Stimulated activated CD4-positive, alpha-beta T cell treated with anti-CD3 and anti-CD28 coated beads, Interleukin-1b, Interleukin-23, amount 100 ng/mL, for 1 hour (primary cell): ENCODE measurements at places on chromosomes 7 and 10.

GRCh38 chr7:148264933-148265557, 325.5 kb upstream of the C7orf33 start:
- DNase-seq, result no peak

- no peak for DNase-seq
Measured at GRCh38 chr7:146455091-146455655, 338.6 kb downstream of the CNTNAP2 start.

DNA sequence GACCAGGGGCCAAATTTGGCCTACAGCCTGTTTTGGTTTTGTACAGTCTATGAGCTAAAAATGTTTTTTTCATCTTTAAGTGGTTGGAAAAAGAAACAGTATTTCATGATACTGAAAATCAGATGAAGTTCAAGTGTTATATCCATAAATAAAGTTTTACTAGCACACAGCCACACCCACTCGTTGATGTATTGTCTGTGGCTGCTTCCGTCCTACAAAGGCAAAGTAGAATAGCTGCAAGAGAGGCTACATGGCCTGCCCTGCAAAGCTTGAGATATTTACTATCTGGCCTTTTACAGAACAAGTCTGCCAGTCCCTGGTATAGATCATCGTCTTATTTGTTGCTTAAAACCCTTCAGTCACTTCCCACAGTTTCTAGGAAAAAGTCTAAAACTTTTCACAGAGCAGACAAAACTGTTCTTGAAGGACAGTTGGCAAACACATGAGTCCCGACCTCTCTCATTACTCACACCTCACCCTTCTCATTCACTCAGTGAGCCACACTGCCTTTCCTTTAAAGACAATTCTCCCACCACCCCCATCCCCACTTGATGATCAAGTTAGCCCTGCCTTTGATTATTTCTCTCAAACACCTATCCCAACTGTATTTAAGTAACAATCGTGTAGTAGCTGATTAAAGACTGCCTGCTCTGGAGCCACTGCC, 9.9 kb downstream of the RHEB start:
- DNase-seq, result no peak

GRCh38 chr10:1048349-1048731, 579 bp downstream of the IDI1 start:
- no peak for DNase-seq

DNA sequence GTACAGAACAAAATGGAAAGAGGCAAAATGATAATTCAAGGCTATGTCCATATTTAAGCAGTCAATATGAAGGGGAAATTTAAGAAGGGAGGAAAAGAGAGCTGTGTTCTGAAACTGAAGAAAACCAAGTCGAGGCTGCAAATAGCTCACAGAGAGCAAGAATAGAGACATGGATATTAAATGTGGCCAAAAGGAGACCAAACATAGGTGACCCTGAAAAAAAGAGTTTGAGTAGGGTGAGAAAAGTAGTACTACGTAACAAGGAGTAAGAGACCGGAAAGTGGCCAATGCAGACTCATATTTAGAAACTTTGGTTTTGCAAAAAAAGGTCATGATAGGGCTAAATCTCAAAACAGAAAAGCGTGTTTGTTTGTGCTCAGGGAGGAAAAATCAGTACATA, 84.6 kb downstream of the GNAT3 start:
- DNase-seq, result no peak

DNA sequence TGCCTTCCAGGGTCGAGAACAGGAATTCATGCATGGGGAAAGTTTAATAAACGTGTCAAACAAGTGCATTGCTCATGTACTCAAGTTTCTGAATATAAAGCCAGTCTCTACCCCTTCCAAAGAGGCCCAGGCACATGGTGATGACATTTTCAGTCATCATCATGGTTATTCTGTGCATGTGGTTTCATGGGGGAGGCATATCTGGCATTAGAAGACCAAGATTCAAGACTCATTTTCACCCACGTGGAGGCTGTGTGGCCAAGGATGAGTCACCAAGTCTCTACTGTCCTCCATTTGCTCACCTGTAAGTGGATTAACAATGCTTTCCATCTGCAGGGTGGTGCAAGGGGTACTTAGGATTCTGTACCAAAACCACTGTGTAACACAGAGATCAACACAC, 34.0 kb upstream of the CNPY1 start:
- no peak for DNase-seq

DNA sequence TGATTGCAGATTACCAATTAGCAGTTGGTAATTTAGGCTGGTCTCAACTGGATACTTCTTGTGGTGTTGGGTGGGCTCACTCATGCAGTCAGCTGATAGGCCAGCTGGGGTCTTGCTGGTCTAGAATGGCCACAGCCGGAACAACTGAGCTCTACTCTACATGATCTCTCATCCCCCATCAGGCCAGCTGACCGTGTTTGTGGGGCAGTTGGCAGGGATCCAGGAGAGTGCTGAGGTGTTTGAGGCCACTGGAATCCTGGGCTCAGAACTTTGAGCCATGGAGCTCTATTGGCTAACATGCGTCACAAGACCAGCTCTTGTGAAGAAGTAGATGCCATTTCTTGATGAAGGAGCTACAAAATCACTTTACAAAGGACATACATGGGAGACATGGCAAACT, 242.4 kb downstream of the GFRA1 start:
- DNase-seq, result no peak

- no peak for DNase-seq
Measured at GRCh38 chr10:73763343-73763742, 18.5 kb upstream of the CHCHD1 start.

GRCh38 chr7:69825113-69825972, 227.1 kb downstream of the AUTS2 start:
- no peak for DNase-seq

GRCh38 chr7:159070431-159071148, 74.1 kb downstream of the VIPR2 start:
- no peak for DNase-seq

- no peak for DNase-seq
Measured at GRCh38 chr10:122707535-122707934, 7.9 kb upstream of the C10orf120 start.

- no peak for DNase-seq
Measured at GRCh38 chr10:99595770-99596465, 24.3 kb downstream of the SLC25A28 start.

GRCh38 chr10:103431902-103432301, 20.3 kb downstream of the CALHM2 start:
- no peak for DNase-seq

- no peak for DNase-seq
Measured at GRCh38 chr10:132563485-132564248, 26.1 kb downstream of the INPP5A start.

DNA sequence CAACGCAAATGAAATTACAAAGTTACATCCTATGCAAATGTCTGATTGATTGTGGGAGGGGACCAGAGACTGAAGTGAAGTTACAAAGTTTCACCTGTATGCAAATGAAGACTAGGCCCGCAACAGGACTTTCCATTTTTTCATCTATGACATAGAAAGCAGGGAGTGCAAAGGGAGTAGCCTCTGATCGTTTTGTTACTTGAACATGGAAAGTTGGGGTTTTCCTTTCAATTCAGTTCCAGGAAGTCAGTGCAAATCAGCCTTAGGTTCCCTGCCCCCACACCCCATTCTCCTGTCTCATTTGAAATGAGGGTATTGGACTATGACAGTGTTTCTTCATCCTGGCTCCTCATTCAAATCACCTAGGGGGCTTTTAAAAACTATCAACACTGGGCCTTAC, 96.9 kb upstream of the HABP2 start:
- DNase-seq, result no peak

DNA sequence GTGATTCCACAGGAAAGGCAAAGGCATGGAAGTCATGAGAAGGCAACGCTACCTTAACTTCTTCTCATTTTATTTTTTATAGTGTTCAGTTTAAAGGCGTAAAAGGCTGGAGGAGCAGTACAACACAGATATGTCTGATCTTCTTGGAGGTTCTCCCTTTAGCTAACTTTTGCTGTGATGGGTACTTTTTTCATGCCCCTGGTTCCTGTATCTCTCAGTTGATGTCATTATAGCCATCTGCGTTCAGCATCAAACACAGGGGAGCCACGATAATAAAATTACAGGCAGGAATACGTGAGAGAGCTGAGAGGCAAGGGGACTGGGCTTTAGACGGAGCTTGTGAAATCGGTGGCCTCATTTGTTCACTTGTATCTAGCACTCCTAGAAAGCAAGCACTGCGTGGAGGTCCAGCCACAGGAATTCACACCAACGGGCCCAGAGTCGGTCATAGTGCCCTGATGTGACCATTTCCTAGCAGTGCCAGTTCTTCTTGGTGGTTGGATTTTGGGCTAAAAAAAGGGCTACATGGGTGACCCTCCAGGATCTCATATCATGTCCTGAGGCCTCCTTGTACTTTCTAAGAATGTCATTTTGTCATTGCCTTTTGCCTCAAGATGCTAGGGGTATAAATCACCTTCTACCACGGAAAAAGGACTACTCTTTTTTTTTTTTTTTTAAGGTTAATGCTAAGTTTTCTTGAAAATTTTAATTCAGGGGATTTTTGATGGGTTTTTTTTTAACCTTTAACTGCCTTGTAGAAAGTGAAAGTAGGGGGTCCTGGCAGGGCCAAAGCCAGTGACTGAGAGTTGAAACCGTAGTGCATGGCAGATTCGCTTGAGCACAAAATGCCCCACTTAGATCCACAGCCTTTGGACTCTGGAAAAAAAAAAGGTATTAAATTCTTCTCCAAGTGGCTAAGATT, 191.5 kb downstream of the CELF2 start:
- no peak for DNase-seq

DNA sequence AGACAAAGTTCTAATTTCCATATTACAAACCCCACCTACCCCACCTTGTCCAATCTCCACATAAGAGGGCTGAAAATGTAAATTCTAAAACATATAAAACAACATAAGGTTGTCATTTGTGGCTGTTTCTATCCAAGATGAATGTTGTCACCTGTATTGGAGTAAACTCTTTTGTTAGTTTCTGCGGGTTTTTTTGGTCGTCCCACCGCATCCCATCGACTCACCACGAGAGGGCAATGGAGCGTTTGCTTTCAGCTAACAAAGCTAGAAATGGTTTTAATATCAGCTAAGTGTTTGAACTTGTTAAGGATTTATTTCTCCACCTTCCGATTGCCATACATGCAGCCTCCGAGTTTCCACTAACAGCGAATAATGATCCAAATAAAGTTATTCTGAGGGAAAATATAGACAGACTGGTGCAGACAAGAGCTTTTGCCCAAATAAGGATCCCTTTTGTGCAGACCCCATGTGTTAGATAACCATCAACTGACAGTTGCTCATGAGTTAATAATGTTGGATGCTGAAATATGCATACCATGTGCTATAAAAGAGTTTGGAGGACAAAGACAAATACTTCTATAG, 137.2 kb downstream of the ARID5B start:
- peak; percentile 48 for DNase-seq

DNA sequence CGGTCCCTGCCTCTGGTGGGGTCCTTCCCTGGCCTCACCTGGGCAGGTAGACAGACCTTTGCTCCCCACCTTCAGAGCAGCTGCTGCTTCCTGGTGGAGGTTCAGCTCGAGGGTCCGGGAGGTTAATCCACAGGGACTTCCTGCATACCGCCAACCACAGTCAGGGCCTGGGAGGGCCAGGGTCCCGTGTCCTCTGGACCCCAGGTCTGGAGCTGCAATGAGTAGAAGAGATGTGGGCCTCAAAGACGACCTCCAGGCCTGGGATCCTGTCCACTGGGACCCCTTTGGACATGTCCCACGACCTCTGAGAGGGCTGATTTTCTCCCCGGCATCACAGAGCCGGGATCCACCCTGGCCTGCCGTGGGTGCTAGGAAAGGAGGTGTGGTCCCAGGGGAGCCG, 223.3 kb upstream of the TCERG1L start:
- DNase-seq, result no peak

GRCh38 chr7:84975586-84976185, 211.2 kb downstream of the SEMA3D start:
- DNase-seq, result no peak

DNA sequence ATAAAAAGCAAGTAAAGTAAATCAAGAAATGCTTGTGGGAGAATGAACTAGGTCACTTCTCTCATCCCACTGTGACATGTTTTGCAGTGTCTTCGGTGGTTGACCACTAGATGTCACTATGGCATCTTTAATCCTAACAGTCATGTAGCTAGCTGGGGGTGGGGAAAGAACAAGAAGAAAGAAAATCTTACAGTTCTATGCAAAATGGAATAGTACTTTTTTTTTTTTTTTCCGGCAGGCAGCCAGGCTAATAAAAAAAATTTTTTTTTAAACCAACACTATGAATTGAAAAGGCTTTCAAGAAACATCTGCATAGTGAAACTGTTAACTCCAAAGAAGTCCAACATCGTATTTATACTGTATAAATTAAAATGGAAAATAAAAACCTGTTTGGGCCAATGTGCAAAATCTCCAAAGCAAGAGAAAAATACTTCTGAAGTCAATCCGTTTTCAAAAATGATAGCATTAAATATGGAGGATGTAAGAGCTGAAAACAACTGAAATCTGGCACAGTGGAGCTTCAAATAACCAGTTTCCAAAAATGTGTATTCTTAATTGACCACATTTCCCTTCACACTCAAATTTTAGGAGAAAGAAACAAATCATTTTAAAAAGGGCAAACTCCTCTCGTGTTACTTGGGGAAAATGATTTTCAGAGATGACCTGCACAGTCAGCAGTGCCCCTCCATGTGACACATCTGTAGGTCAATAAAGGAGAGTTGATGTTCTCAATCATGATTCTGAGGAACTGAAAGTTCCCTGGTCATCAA, 38.5 kb downstream of the CDK1 start:
- DNase-seq, result no peak

DNA sequence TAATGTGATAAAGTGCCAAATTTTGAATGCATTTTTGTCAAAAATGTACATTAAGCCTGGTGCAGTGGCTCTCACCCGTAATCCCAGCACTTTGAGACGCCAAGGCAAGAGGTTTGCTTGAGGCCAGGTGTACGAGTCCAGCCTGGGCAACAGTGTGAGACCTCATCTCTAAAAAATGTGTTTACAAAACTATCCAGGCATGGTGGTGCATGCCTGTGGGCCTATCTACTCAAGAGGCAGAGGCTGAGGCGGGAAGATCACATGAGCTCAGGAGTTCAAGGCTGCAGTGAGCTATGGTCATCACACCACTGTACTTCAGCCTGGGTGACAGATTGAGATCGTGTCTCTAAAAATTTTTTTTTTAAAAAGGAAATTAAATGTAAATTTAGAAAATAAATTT, 18.5 kb upstream of the MGMT start:
- DNase-seq, result no peak

DNA sequence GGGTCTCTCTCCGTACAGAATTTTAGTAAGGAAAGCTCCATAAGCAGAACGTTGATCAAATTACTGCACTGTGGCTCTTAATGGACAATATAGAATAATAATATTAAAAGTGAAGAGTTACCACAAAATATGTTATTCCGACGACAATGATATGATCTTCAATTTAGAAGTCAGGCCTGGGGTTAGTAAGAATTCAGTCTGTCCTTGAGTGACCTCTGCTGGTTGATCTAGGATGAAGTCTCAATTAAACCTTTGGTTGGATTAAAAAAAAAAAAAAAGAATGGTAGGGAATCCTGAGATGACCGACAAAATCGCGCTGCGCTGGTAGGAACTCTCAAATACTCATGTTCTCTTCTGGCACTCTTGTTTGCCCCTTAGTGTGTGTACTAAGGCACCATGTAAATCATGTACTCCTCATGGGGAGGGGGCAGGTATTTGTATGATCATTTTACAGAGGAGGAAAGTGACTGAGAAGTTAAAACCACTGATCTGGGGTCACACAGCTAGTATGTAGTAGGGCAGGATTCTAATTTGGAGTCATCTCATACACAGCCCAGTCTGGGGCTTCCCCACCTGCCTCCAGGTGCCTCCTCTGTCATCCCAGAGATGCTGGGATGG, 161.3 kb upstream of the NPVF start:
- no peak for DNase-seq
